ENCODE measurements at places on chromosomes 16 and 17. TPM values are rescaled to one million over a fixed set of nuclear protein-coding genes. Genes with fewer than 3 reads are reported as not detected.

The IRF8 gene
- 230 TPM for total RNA-seq

The KRTAP4-1 gene
- not detected for total RNA-seq

DNA sequence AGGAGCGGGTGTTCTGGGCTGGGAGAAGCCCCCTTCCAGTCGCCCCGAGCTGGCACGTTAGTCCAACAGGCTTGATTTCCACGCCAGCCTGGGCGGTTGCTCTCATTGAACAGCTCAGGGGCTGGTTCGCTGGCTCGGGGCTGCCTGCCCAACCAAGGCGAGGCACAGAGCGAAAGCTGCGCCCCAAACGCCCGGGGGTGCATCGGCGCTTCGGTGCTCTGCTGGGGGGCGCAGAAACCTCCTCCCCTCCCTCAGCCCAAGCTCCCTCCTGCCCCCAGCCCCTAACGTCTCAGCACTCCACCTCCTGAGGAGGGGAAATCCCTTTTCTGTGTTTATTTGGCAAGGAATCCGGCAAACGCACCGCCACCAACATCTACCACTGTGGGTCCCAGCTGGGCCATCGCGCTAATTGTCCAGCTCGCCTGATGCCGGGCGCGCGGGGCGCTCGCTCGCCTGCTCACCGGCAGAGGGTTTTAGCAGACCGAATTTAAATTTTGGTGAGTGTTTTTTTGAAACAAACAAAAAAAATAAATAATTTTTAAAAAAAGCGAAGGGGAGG lies 29.5 kb upstream of the RBFOX1 start:
- no peaks in the 10 kb centered on the region for H3K36me3 ChIP-seq
- no peak overlapping the region for H3K4me3 ChIP-seq
- no peak for DNase-seq
- no peaks in the 10 kb centered on the region for H3K4me1 ChIP-seq

- no peak for DNase-seq
- no peaks in the 10 kb centered on the region for H3K36me3 ChIP-seq
- H3K4me1 ChIP-seq = peaks cover 6% of the 10 kb centered on the region
- no peak overlapping the region for H3K4me3 ChIP-seq
Measured at GRCh38 chr17:51060396-51060795, 60.3 kb downstream of the SPAG9 start.

The CORO7 gene
- total RNA-seq = 73.1 TPM

DNA sequence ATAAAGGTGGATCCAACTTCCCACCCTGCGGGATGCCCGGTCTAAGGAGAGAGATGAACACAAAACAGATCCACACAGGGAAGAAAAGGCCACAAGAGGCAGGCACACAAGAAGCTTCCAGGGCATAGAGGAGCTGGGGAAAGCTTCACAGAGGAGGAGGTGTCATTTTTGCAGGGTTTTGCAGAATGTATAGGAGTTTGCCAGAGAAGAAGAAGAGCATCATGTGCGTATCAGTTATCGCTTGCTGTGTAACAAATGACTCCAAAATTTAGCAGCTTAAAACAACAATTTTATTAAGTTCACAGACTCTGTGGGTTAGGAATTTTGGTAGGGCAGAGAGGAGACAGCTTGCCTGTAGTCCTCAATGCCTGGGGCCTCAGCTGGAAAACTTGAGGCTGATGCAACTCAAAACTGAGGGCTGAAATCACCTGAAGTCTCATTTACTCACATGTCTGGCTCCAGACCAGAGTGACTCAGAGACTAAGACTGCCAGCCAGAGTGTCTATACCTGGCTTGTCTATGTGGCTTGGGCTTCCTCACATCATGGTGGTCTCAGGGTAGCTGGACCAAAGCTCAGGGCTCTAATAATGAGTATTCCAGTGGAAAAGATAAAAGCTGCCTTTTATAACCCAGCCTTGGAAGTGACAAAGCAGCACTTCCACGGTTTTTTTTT lies 33.9 kb upstream of the ZNF423 start:
- H3K27ac ChIP-seq = no peak overlapping the region
- peaks cover 3% of the 10 kb centered on the region for H3K4me1 ChIP-seq
- H3K36me3 ChIP-seq = no peaks in the 10 kb centered on the region
- H3K27me3 ChIP-seq = peaks cover 25% of the 10 kb centered on the region
- no peak for DNase-seq
- no peak overlapping the region for H3K4me3 ChIP-seq

- H3K4me3 ChIP-seq = no peak overlapping the region
- H3K27me3 ChIP-seq = peaks cover 62% of the 10 kb centered on the region
- H3K27ac ChIP-seq = no peak overlapping the region
- H3K4me1 ChIP-seq = peaks cover 5% of the 10 kb centered on the region
- H3K36me3 ChIP-seq = peaks cover 3% of the 10 kb centered on the region
Measured at GRCh38 chr17:44653954-44654353, 2.3 kb upstream of the MEIOC start.

DNA sequence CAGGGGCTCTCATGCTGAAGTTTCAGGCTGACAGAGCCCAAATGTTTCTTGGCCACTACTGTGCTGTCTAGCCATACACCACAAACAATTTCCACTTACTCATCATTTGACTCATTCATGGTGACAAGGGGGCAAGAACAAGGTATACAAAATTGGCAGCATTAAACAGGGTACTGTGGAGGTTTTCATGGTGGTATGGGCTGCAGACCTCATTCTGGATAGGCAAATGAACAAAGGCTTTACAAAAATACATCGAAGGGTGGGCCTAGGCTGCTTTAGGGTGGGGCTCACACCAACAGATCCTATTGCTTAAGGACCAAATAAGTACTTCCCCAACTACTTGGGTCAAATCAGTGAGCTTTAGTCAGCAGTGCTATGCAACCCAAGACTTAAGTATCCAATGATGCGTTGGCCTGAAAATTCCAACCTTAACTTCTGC lies 53.0 kb downstream of the N4BP1 start:
- peak overlapping the region; percentile 92 for H3K27ac ChIP-seq
- peaks cover 83% of the 10 kb centered on the region for H3K4me1 ChIP-seq
- DNase-seq = peak; percentile 46

DNA sequence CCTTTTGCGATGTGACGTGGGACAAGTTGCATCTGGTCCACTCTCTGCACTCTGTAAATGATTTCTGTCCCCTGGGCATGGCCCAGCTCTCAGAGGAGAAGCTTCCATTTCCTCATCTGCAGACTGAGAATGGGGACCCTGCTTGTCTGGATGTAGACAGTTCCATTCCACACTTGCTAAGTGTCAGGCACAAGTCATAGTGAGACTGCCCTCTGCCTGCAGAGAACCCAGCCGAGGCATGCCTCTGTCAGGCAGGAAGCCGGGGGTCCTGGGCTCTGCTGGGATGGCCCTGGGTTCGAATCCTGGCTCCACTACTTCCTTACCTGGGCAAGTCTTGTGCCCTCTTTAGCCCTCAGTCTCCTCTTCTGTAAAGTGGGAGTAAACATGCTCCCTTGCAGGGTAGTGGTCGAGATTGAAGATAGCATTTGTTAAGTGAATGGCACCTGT lies 4.1 kb downstream of the MAP2K3 start:
- DNase-seq = peak; percentile 57
- H3K4me1 ChIP-seq = peaks cover 29% of the 10 kb centered on the region
- peak overlapping the region; percentile 96 for H3K27ac ChIP-seq
- H3K27me3 ChIP-seq = peaks cover 8% of the 10 kb centered on the region
- H3K4me3 ChIP-seq = peak overlapping the region; percentile 99
- H3K36me3 ChIP-seq = peaks cover 26% of the 10 kb centered on the region

DNA sequence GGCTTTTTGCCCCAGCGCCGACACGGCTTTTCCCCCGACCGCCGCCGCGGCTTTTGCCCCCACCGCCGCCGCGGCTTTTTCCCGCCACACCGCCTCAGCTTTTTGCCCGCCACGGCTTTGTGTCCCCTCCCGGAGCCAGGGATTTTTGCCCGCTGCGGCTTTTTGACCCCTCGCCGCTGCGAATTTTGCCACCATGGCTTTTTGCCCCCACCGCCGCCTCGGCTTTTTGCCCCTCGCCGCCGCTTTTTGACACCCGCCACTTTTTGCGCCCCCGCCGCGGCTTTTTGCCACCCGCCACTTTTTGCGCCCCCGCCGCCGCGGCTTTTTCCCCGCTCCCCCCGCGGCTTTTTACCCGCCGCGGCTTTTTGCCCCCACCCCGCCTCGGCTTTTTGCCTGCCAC lies 1342.5 kb downstream of the TP53TG3F start:
- H3K36me3 ChIP-seq = no peaks in the 10 kb centered on the region
- no peaks in the 10 kb centered on the region for H3K4me1 ChIP-seq
- H3K27me3 ChIP-seq = no peaks in the 10 kb centered on the region
- DNase-seq = no peak
- H3K27ac ChIP-seq = no peak overlapping the region

DNA sequence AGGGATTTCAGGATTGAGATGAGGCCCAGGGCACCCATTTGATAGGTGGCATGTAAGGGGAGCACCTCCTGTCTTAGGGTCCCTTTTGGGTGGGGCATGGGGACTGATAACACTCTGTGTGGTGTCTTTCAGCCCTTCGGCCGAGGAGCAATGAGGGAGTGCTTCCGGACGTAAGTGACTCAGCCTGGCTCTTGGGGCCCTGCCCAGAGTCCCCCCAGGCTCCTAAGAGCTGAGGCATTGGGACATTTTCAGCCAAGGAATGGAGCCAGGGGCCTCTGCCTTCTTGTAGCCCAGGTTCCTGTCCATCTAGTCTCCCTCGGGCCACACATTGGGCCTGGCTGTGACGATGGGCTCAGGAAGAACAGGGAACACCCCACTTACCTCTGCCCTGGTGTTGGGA lies 44.4 kb downstream of the EEF2K start:
- H3K36me3 ChIP-seq = peaks cover 43% of the 10 kb centered on the region
- peaks cover 3% of the 10 kb centered on the region for H3K4me1 ChIP-seq
- H3K27ac ChIP-seq = no peak overlapping the region
- no peak overlapping the region for H3K4me3 ChIP-seq

The KRTAP1-5 gene
- total RNA-seq = not detected

All from activated naive CD8-positive, alpha-beta T cell treated with anti-CD3 and anti-CD28 coated beads for 36 hours (primary cell).